AG08395 (cell line): ENCODE measurements at places on chromosomes 3 and 15.

- DNase-seq, result no peak
Measured at GRCh38 chr3:168671091-168671490, 575.4 kb upstream of the GOLIM4 start.

DNA sequence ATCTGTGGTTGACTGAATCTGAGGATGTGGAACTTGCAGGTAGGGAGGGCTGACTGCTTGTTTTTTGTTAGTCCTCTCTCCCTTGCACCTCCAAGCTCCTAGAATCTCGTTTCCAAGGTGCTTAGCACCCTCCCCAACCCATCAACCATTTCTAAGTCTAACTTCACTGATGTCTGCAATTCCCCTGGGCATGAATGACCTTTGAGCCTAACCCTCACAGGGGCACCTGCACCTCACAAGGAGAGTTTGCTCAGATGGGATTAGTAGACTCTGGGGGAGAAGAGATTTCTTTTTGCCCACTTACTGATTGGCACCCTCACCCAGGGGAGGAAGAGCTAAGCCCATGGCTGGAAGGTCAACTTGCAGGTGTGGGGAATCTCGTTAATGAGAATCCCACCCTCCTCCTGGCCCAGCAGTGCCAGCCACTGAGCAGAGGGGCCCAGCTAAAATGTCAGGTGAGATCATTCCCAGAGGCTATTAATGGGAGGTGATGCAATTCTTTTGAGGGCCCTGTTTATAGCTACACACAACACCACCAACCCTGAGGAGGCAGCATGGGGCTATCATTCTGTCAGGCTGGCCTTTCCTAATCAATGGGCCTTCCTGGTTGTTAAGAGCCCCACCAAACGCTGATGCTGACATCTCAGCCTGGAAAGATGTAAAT is 81.6 kb upstream of the HERC1 start:
- DNase-seq, result no peak

- DNase-seq, result peak; percentile 9
Measured at GRCh38 chr3:65484964-65485363, 553.8 kb downstream of the MAGI1 start.

DNA sequence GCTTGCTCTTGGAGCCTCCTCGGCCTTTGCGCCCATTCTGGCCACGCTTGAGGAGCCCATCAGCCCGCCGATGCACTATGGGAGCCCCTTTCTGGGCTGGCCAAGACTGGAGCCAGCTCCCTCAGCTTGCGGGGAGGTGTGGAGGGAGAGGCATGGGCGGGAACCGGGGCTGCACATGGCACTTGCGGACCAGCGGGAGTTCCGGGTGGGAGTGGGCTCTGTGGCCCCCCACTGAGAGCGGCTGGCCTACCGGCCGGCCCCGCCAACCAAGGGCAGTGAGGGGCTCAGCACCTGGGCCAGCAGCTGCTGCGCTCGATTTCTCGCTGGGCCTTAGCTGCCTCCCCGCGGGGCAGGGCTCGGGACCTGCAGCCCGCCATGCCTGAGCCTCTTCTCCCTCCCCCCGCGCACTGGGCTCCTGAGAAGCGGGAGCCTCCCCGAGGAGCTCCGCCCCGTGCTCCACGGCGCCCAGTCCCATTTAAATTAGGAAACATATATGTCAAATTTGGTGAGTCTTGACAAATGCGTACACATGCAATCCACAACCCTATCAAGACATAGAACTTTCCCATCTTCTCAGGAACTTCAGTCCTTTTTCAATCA is 97.6 kb upstream of the CNTN3 start:
- no peak for DNase-seq

- no peak for DNase-seq
Measured at GRCh38 chr15:80578206-80578595, 116.9 kb upstream of the ABHD17C start.

- peak; percentile 57 for DNase-seq
Measured at GRCh38 chr3:11530153-11530721, 113.5 kb downstream of the VGLL4 start.

DNA sequence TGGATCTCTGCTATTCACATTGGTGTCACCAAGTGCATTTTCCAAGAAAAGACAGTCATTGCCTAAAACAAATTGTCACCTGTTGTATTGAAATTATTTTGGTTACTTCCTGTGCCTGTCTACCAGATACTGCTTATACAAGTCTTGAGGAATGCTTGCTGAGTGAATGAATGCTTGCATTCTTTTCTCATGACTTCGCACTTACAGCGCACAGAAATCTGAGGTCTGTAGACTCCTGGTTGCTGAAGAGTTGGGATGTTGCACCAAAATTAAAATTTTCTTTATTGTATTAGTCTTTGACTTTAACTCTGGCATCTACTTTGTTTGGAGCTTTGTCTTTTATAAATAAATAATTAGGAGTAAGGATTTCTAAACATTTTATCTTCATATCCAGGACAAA is 28.4 kb downstream of the SH3GL3 start:
- DNase-seq, result peak; percentile 16

DNA sequence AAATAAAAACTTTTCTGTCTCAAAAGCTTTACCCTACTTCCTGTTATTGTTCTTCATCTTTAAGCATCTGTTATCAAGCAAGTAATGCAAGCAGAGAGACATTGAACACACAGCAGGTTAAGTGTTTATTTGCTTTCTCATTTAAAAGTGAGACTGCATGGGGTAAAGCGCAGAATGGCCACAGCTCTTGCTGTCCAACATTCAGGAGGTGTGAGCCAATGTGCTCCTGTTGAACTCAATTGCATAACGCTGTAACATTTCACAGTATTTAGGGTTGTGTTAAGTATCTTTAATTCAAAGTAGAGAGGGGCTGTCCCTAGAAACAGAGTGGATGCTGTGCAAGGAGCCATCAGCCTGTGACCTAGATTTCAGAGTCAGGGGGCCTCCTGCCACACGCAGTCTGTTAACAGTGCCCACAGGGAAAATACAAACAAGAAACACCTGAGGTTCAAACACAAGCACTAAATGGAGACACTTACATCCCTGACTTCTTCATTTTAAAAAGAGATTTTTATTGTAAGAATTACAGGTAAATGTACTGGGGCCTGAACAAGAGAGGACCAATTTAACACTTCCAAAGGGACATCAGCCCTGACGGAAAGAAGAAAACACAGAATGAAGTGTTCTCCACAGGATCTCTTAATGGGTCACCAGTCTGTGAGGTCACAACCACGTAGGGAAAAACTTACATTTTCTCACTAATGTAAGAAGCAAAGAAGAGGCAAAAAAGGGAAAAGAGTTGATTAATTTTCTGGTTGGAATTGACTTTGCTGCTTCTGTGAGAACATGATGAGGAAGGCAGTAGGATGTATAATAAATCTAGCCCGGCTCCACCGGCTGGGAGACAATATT is 815.1 kb downstream of the VGLL3 start:
- no peak for DNase-seq

DNA sequence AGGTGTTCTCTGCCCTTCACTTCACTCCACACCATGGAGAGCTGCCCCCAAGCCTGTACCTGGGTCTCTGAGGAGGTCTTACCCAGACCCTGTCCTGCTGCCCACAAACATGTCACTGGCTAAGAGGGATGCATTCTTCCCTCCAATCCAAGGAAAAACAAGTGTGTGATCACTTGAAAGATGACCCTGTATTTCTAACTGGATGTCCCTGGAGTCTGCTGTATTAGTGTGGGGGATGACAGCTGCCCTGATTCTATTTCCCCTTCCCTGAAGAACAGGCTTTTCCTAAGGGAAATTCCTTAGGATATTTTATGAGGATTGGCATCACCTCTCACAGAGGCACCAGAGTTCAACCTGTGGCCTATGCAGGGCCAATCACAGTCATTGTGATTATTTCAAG is 55.0 kb upstream of the GATA2 start:
- no peak for DNase-seq

GRCh38 chr3:48684054-48684349 is 1.7 kb downstream of the NCKIPSD start:
- DNase-seq, result no peak

GRCh38 chr15:100775581-100776185 is 103.9 kb upstream of the ALDH1A3 start:
- DNase-seq, result no peak

DNA sequence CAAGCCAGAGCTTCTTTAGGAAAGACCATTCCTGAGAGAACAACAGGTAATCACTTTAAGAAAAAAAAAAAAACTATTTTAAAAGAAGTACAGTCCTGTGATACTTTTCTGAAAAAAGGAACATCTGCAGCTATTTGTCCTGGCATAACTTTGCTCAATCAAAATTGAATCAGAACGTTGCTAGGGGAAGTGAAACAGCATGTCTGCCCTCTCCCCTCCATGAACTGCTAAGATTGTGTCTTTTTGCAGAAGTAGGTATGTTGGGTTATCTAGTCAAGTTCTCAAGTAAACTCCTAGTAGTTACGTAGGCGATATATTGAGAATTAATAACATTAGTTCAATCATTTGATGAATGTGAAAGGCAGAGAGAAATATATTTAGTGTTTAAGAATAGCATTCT is 1013.3 kb downstream of the TUSC7 start:
- DNase-seq, result no peak

- DNase-seq, result peak; percentile 62
Measured at GRCh38 chr15:56919031-56919608, 676 bp downstream of the TCF12 start.

GRCh38 chr3:140927279-140928069 is 14.2 kb upstream of the SLC25A36 start:
- DNase-seq, result no peak

DNA sequence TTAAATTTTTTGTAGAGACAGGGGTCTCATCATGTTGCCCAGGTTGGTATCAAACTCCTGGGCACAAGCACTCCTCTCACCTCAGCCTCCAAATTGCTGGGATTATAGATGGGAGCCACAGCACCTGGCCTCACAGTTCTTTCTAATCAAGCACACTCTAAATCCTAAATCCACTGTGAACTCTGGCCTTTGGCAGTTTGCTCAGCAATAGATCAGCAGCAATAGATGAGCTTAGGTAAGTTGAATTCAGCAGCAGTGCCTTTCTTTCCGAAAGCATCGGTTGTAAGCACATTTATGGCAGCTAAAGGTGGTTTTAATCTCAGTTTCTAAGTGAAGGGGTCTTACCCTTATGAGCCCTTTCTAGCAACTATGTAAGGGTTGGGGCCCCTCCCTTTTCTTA is 16.6 kb downstream of the PDHB start:
- no peak for DNase-seq

GRCh38 chr3:122572940-122573412 is 4.5 kb upstream of the PARP15 start:
- no peak for DNase-seq

DNA sequence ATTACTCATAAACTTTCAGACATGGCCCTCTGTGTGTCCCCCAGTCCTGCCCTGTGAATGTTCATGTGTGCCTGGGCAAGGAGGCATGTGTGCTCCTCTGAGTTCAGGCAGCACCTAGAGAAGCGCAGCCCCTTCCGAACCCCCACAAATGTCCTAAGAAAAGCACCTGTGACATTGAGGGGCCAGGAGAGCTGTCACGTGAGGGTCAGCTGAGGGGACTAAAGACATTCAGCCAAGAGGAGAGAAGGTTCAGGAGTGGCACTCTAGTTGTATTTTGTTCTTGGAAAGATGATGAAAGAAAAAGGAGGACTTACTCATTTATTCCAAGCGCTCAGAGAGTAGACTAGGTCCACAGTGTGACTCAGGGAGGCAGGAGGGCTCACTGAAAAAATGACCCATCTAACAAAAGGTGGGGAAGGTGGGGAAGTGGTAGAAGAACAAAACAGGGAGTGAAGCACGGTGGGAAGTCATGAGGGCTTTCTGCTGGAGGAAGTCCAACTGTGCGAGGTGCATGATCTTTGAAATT is 28.1 kb upstream of the ELP6 start:
- no peak for DNase-seq

GRCh38 chr3:32026593-32026992 is 45.0 kb downstream of the ZNF860 start:
- DNase-seq, result no peak

- DNase-seq, result peak; percentile 72
Measured at GRCh38 chr15:33068007-33068481, 126.5 kb downstream of the FMN1 start.

DNA sequence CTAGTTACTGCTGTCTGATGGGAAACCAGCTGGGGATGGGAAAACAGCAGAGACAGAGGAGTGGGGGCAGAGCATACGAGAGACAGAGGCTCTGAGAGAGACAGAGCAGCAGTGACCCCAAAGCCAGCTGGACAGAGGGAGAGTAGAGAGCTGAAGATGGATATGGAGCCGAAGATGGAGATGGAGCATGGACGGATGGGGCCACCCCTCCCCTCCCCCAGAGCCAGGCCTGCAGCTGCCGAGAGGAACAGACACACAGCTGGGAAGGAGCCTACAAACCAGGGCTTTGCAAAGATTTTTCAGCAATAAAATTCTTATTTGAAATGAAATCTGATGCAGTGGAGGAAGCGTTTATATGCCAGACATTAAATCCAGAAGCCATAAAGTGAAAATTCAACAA is 167.6 kb upstream of the LINGO1 start:
- no peak for DNase-seq

GRCh38 chr3:18135060-18135814 is 289.9 kb downstream of the SATB1 start:
- no peak for DNase-seq

- DNase-seq, result no peak
Measured at GRCh38 chr3:37956723-37957538, 33.7 kb upstream of the VILL start.

GRCh38 chr3:133124511-133124910 is 86.3 kb downstream of the TMEM108 start:
- no peak for DNase-seq

DNA sequence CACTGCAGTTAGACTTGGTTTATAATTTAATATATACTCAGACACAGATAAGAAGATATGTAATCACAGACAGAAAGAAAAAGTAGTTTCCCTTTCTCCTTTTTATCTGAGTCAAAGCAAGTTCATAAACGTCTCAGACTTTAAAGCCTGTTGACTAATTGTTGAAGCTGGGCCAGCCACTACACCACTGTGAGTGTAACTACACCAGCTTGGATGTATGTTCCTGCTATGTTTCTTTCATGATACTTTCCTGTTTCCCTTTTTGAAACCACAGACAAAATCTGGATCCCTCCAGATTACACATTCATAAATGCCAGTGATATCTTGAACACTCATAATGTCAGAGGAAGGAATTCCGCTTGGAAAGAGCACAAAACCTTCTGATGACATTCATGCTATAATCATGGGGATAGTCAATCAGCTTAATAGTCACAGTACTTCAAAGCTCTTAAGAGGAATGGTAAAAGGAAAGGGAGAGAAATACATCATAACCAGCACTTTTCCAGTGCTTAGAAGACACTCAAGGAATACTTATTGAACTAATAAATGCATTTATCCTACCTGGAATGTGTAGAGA is 32.0 kb downstream of the KCNMB2 start:
- no peak for DNase-seq
